Activated naive CD8-positive, alpha-beta T cell treated with anti-CD3 and anti-CD28 coated beads for 36 hours (primary cell): ENCODE measurements at places on chromosomes 1 and 21.
A peak's percentile ranks its signal among the peaks of the same experiment; 100 is the strongest.

GRCh38 chr1:96365076-96365475 is 356.5 kb upstream of the PTBP2 start:
- DNase-seq, result no peak

DNA sequence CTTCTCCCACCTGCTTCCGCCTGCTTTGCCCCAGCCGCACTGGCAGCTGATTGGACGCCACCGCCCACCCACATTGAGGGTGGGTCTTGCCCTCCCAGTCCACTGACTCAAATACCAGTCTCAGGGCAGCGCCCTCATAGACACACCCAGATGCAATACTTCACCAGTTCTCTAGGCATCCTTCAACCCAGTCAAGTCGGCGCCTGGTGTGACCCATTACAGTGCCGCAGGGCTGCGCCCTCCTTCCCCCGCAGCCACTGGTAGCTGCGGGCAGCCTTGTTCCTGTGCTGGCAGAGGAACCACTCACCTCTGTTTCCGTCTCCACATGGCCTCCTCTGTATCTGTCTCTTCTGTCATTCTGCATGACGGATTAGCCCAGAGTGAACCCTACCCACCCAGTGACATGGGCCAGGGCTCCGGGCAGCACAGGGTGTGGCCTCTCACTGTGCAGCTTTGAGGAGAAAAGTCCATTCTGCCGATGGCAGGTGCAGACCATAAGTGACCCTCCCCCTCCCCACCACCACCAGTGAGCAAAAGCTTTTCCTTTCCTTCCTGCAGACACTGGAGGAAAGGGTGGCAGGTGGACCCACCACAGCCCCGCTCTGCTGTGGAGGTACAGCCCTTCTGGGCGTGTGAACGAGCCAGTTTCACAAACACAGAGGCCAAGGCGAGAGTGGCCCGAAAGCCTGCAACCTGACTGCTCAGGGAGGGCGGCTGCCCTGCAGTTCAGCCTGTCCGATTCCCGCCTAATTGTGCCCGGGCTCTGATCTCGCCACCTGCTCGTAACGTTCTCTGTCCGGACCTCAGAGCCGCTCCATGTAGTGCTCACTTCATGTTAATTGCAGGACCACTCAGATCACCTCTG is 57.1 kb downstream of the FAAP20 start:
- no peak for DNase-seq

- no peak for DNase-seq
Measured at GRCh38 chr1:9371391-9371935, 78.8 kb downstream of the SPSB1 start.

DNA sequence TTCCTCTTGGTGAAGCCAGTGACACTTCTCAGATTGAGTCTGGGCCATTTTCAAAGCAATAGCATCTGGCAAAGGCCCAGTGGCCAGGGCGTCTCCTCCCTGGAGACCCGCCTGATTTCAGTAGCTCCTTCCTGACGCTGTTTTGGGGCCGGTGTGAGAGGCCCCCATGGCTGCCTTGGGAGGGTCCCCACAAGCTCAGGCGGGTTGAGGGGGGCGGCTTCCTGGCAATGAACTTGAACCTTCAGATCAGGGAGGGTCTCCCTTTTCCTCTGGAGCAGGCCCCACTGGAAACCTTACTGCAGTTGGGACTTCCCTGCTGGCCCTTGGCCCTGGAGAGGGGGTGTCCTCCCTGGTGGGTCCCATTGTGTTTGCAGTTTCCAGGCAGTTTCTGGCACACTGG is 121.2 kb downstream of the CRYAA start:
- DNase-seq, result no peak

DNA sequence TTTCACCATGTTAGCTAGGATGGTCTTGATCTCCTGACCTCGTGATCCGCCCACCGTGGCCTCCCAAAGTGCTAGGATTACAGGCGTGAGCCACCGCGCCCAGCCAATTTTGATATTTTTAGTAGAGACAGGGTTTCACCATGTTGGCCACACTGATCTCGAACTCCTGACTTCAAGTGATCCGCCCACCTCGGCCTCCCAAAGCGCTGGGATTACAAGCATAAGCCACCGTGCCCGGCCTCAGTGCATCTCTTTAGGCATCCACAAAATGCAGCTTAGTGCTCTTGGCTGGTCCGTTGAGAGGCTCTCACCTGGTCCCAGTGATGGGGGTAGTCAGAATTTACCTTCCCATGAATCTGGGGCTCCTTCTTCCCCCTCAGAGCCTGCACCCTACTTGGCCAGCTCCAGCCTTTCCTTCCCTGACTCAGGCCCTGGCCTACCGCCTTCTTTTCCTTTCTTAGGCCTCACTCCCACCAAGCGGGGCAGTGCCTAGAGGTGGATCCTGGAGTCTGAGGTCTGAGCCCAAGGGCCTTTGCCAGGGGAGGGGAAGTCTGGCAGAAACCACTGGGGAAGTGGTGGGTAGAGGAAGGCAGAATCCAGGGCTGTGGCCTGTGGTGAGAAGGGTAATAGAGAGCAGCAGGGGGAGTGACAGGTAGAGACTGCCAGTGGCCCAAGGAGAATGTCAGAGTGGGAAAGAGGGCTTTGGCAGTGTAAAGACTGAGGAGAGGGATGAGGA is 3.7 kb downstream of the LENEP start:
- no peak for DNase-seq

- DNase-seq, result no peak
Measured at GRCh38 chr1:111720274-111720976, 18.8 kb downstream of the INKA2 start.

DNA sequence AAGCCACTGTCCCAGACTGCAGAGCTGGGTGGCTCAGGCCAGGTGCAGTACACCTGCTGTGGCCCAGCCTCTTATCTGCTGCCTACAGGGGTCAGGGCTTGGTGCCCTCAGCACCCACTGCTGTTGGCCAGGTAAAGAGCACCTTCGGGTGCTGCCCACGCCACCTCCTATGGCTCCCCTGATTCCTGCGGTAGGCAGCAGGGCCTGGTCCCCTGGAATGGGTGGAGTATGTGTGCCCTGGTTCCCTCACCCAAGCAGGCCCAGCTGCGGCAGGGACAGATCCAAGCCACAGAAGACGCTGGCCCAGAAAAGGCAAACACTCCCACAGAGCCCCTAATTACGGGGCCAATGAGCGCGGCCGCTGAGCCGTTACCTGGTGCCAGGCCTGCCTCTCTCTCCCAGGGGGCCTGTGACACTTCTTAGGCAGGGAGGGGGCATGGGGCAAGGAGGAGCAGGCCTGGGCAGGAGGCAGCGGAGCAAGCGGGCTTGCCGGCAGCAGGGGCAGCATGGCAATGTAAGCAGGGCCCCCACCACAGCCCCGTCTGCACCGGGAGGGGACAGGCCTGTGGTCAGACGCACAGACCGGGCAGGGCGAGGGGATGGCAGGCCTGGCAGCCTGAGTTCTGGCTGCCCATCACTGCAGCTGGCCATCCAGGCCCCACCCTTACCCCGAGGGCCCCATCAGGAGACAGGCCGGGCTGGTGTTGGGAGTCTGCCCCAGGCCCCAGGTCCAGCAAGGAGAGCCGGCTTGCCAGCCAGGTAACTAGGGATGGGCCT is 19.0 kb downstream of the ESPN start:
- DNase-seq, result no peak

- DNase-seq, result peak; percentile 3
Measured at GRCh38 chr1:193634470-193634869, 448.1 kb upstream of the B3GALT2 start.

- DNase-seq, result no peak
Measured at GRCh38 chr1:234956821-234957329, 171.8 kb downstream of the TOMM20 start.

- no peak for DNase-seq
Measured at GRCh38 chr1:192571668-192572067, 3.9 kb upstream of the RGS1 start.

DNA sequence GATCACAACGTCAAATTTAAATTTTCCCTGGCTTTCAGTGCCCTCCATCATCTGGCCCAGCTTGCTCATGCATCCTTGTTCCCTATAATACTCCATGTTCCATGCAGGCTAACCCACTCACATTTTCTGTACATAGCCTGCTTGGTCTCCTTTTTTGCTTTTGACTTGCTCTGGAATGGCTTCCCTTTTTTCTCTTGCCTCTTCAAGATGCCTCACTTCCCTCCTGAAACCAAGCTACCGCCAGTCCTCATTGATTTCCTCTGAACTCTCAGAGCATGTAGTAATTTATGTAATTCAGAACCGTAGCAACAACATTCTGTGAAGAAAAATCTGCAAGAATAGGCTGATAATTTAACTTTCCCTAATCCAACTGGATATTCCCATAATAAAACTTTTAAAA is 10.3 kb downstream of the CAP1 start:
- DNase-seq, result no peak

- no peak for DNase-seq
Measured at GRCh38 chr1:246705368-246705767, 18.8 kb upstream of the SCCPDH start.

- DNase-seq, result no peak
Measured at GRCh38 chr1:64871256-64871655, 95.1 kb downstream of the JAK1 start.

- no peak for DNase-seq
Measured at GRCh38 chr1:191536791-191537429, 621.4 kb upstream of the RGS18 start.

GRCh38 chr1:178472531-178472930 is 24.2 kb downstream of the CLEC20A start:
- DNase-seq, result no peak

- DNase-seq, result no peak
Measured at GRCh38 chr1:14606632-14607031, 8.1 kb downstream of the KAZN start.

DNA sequence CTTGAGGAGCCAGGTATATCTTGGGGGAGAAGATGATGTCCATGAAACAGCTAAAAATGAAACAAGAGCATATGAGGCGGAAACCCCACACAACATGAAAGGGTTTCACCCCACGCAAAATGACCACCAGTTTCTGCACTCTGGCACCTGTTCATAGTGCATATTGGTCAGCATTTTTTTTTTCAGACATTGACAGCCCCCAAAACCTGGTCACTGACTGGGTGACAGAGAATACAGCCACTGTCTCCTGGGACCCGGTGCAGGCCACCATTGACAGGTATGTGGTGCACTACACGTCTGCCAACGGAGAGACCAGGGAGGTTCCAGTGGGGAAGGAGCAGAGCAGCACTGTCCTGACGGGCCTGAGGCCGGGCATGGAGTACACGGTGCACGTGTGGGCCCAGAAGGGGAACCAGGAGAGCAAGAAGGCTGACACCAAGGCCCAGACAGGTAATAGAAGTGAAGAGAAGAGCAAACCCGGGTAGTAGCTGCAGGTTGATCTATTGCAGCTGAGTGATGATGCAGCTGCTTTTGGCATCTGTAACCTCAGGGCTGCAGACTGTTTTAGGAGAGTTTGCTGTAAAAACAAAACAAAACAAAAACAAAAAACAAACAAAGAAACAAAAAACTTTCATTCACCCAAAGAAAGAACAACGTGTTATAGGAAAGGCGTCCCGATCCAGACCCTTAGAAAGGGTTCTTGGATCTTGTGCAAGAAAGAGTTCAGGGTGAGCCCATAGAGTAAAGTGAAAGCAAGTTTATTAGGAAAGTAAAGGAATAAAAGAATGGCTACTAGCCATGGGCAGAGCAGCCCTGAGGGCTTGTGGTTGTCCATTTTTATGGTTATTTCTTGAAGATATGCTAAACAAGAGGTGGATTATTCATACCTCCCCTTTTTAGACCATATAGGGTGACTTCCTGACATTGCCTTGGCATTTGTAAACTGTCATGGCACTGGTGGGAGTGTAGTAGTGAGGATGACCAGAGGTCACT is 51.0 kb downstream of the TNN start:
- no peak for DNase-seq

GRCh38 chr21:25776440-25776839 is 41.7 kb downstream of the GABPA start:
- no peak for DNase-seq

GRCh38 chr1:155052439-155053395 is 1.6 kb downstream of the ADAM15 start:
- peak; percentile 36 for DNase-seq

DNA sequence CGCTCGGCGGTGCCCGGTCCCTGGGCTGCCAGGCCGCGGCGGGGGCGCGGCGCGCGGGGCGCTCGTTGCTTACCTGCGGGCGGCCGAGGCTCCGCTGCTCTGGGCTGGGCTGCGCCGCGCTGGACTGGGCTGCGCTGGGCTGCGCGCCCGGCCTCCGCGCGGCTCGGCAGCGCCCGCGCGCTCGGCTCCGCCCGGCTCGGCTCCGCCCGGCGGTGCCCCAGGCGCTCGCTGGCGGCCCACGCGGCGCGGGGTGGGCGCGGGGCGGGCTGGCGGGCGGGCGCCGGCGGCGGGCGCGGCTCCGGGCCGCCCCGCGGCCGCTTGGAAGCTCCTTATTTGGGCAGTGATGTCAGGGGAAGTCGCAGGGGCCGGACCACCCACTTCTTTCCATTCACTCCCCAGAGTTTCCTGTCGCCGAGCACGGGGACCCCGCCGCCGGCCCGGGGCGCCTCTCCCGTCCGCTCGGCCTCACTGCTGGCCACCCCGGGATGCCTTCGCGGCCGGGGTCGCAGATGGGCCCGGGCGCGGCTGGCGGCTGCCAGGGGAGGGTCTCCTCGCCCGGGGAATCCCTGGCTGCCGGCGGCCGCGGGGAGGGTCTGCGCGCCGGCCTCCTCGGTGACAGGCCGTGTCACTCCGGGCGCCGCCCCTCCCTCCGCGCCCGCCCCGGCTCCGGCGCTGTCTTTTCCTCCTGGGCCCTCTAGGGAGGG is 177.7 kb upstream of the EDN2 start:
- DNase-seq, result peak; percentile 84

GRCh38 chr1:63042278-63042677 is 258.3 kb downstream of the ATG4C start:
- DNase-seq, result no peak

DNA sequence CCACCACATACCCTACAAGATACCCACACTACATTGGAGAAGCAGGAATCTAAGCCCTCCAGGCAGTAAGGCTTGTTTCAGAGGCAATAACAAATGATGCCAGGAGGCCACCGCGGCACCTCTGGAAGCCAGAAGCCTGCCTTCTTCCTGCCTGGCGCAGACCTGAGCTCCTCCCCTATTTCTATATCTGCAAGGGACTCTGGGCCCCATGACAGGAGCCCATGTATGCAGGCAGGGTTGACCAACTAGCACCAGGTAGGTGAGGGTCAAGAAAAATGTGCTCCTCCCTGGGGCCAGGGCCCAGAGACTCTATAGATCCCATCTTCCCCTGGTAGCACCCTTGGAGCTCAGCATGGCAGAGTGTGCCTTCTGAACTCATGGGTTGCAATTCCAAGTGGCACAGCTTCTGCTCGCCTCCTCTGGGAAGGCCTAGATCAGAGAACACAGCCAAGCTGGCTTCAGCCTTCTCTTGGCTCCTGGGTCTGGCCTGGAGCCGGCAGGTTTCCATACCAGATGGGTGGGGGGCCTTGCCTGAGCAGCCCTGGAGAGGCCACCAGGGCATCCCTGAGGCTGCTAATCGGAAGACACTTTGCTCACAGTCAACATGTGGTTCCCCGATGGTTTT is 85.1 kb downstream of the STUM start:
- no peak for DNase-seq

DNA sequence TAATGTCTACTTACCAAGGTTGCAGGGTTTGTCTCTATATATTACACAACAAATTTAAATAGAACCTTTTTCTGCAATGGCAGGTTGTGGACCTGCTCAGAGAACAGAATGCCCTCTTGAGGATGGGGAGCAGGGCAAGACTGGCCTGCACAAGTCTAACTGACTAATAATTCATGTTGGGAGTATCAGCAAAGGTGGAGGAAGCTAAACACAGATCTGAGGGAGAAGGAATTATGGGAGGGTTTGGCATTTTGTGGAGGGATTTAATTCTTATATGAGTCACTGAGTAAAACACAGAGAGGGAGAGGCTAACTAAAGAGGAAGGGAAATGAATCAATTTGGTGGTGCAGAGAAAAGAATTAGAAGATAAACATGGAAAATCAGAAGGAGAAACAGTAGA is 40.0 kb downstream of the CLDN17 start:
- DNase-seq, result no peak

- no peak for DNase-seq
Measured at GRCh38 chr1:101905283-101905835, 91.4 kb downstream of the OLFM3 start.
